ENCODE measurements at places on chromosomes 7 and 10.

GRCh38 chr10:65235266-65235665 lies 1690.6 kb upstream of the LRRTM3 start:
- DNase-seq = no peak

GRCh38 chr7:116166156-116166555 lies 44.2 kb upstream of the TES start:
- DNase-seq = no peak

- peak; percentile 21 for DNase-seq
These were observed 92.5 kb downstream of the KLF6 start for GRCh38 chr10:3692387-3692999.

DNA sequence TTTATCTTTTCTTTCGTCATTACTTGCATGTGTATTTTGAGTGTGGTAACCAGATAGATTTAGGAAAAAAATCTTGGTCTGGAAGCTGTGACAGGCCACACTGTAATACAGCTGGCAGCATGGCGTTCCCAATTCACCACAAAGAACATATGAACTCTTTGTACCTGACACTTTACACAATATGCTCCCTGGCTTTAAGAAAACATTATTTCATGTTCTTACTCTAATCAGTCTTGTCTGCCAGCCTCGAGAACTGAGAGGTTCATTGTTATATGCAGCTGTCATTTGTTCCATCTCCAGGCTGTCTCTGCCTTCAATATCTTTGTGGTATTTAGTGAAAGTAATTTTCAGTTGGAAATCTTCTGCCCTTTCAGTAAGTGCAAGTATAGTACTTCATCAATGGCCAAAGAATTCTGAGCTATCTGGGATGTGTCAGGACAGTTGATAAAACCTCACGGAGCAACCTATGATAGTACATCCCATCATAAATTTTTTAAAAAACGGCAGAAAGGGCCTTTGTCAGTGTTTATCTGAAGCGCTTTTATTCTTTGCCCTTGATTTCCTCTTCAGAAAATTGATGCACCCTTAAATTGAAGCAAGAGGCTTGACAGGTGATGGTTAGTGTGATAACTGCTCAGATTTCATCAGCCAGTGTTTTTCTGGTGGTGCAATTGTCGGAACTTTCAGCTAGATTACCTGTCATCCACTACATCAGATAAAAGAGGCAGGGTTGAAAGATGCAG lies 146.3 kb upstream of the SP8 start:
- DNase-seq = no peak

- DNase-seq = peak; percentile 62
These were observed 1.4 kb upstream of the TSPAN15 start for GRCh38 chr10:69449841-69450240.

GRCh38 chr10:74681917-74682627 lies 144.3 kb upstream of the KAT6B start:
- DNase-seq = peak; percentile 2

- DNase-seq = peak; percentile 26
These were observed 30.7 kb downstream of the ST8SIA6 start for GRCh38 chr10:17423632-17424186.

DNA sequence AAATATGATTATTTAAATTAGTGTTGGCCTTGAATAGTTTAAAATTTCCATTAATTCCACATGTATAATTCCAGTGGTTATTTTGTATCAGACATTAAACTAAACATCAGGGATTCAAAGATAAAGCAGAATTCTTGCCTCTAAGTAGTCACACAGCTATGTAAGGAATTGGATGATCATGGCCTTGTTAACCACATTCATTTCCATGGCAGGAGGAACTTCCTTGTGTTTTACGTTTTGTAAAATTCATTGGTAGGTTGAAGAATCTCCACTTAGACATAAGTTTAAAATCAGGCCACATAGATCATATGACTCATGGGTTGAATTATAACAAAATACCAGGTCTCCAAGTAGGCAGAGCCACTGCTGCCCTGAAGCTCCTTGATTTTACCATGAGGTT lies 289.7 kb downstream of the PLXDC2 start:
- peak; percentile 86 for DNase-seq

GRCh38 chr10:132493756-132494290 lies 43.8 kb upstream of the INPP5A start:
- DNase-seq = no peak

GRCh38 chr10:31171402-31172083 lies 139.9 kb upstream of the ZNF438 start:
- DNase-seq = peak; percentile 59

DNA sequence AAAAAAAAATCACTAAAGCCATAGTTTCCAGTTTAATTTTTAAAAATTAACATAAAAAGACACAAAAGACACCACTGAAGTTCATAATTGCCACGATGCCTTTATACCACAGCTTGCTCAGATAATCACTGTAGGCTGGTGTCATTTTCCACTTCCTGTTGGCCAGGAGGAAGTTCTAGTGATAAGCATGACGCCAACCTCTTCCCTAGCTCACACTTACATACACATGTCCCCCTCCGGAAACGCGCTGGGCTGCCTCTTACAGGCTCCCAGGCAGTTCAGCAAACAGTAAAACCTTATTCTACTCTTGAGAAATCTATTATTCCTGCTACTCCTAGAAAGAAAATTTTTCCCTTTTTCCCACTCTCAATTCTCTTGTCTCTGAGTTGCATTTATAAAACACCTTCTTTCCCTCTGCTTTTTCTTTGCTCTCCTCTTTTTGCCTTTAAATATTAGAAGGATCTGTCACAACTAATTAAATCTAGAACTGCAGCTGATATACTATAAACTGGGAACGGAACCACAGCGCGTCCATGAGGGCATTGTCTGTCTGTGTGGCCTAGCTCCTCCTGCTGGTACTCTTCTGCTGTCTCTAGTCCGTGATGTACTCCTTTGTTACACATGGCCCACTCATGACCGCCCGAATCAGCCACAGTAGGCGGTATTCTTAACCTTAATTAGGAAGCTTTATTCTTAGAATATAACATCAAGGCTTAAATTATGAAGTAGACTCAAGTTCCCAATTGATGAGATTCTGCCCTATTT lies 664.9 kb downstream of the CNTNAP2 start:
- peak; percentile 4 for DNase-seq

- DNase-seq = no peak
These were observed 20.6 kb upstream of the HOXA13 start for GRCh38 chr7:27220440-27220955.

GRCh38 chr10:123945325-123945920 lies 53.8 kb upstream of the CPXM2 start:
- DNase-seq = peak; percentile 15
